Inflammatory macrophage (primary cell): ENCODE measurements at places on chromosomes 2 and 18.
A peak's percentile ranks its signal among the peaks of the same experiment; 100 is the strongest.

DNA sequence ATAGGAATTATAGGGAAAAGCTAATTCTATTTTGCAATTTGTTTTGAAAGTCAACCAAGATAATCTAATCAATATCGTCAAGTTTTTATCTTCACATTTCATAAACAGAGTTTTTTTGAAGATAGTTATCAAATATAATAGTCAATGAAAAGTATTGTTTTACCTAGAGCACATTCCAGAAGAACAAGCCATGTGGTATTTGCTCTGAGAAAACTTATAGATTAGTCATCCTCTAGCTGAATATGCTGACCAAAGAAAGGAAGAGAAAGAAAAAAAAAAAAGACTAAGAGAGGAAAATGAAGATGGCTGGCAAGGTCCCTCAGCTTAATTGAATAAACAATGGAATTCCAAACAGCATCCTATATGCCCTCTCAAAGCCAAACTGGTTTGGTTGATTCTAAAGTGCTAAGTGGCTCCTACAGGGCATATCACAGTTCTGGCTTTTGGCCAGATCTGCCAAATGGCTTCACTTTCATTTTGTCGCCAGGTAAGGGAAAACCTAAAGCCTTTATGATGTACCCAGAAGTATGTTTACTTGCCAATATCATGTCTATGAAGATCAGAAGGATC lies 132.6 kb downstream of the VWC2L start:
- no peak for DNase-seq

- DNase-seq: peak; percentile 47
Observed at GRCh38 chr2:136025057-136025973, 39.9 kb upstream of the DARS1 start.

- DNase-seq: peak; percentile 60
Observed at GRCh38 chr18:76490670-76491472, 4.2 kb downstream of the ZNF516 start.

DNA sequence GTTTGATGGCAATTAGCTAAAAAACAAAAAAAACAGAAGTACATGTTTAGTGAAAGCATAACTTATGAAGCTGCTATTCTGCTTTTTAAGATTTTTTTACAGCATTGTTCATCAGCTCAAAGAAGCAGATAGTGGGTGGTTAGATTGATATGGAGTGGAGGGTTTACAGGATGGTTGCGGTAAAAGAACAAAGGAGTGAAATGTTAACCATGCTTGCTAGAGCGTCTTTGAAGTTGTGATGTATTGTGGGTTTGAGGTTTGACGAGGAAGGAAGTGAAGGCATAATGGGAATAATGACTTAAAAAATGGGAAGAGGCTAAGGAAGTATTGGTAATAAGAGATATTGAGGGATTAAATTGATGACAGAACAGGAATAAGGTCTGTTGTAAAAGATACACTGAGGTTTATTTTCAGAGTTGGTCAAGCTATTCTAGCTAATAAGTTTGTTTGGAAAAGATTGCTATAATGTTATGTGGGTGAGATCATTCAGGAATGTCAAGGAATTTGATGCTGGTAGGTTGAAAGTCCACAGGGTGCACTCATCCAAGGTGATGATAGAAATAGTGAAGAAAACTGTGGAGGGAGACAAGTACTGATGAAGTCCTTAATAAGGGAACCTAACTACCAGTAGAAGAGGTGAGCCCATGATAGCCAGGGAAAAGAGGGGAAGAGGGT lies 14.6 kb downstream of the SPOPL start:
- no peak for DNase-seq
